ENCODE measurements at places on chromosomes 5 and 9.
A peak's percentile ranks its signal among the peaks of the same experiment; 100 is the strongest.

DNA sequence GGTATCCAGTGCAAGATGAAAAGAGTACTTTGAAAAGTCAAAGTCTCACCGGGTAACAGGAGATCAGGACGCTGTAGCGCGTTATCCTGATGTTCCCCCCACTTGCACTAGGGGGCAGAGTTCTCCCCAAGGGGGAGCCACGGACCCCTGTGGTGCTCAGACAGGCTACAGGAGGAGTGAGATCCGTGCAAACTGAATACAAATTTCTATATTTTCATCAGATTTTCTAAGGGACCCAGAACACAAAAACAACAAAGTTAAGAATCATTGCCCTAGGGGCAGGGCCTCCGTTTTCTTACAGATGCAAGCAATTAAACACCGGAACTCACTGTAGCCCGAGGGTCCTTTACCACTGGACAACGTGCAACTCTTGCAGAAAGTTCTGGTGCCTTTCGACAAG, 2.0 kb downstream of the MYO10 start:
- no peak for DNase-seq

- DNase-seq, result no peak
Measured at GRCh38 chr9:88503845-88504764, 30.9 kb upstream of the NXNL2 start.

DNA sequence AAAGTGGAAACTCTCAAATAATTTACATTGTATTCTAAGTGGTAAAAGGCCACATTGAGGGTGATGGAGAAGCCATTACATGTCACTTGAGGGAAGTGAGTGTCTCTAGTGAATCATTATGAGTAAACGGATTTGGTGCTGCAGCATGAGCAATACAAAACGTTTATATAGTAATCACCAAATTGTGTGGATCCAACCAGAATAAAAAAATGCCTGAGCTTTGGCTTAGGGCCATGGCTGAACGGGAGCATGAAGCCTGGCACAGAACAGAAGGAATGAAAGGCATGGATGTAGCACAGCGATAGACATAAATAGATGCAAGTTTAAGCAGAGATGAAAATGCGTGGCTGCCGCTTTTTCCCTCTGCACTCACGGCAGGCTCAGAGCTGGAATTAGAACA, 58.3 kb downstream of the PTTG1 start:
- DNase-seq, result no peak

GRCh38 chr5:156474251-156474650, 147.3 kb downstream of the SGCD start:
- DNase-seq, result peak; percentile 71

DNA sequence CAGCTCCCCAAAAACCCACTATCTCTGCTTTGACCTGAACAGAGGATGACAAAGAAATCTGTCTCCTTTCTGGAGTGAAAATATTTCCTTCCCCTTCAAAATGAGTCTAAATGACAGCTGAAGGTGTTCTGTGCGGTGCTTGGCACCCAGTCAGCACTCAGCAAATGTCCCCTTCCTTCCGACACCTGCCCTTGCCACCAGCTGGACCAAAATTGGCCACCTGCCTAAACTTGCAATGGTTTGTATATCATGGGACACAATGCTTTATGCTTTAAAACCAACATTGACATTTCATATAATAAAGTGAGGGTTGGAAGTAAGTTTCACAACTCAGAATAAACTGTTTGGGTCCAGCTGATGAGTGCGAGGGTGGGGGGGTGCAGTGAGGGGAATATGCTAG, 7.5 kb upstream of the TTC1 start:
- no peak for DNase-seq
